ENCODE measurements at places on chromosomes 16 and 17.

GRCh38 chr16:79316004-79316458 is 284.5 kb downstream of the MAF start:
- DNase-seq: no peak

- DNase-seq: peak; percentile 87
Observed at GRCh38 chr17:31318298-31318801, 3.1 kb downstream of the EVI2A start.

DNA sequence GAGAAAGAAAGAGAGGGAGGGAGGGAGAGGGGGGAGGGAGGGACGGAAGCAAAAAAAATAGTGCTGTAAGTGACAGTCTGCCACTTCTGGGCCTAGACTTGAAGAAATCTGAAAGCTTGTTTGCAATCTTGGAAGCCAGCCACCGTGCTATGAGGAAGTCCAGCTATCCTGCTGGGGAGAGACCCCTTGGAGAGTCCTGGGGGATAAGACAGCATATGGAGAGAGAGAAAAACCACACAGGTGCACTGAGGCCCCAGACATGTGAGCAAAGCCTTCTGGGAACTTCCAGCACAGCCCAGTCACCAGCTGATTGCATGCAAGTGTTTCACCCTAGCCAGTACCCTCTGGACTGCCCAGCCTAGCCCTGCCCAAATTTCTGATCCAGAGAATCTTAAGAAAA is 12.6 kb upstream of the ALOX12B start:
- DNase-seq: peak; percentile 27

DNA sequence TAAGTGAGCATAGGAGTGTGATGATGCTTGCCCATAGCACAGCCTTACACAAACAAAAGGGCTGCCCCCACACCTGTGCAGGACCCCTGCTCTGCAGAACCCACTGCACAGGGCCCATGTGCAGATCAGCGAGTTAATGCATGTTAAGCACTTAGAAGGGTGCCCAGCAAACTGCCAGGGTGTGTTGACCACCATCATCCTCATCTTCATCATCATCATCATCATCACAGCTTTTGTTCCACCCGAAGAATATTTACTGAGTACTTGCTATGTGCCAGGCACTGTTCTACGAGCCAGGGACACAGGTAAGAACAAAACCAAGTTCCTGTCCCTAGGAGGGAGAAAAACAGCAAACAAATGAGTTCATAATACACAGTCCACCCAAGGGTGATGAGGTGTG is 11.9 kb downstream of the WFDC1 start:
- no peak for DNase-seq

DNA sequence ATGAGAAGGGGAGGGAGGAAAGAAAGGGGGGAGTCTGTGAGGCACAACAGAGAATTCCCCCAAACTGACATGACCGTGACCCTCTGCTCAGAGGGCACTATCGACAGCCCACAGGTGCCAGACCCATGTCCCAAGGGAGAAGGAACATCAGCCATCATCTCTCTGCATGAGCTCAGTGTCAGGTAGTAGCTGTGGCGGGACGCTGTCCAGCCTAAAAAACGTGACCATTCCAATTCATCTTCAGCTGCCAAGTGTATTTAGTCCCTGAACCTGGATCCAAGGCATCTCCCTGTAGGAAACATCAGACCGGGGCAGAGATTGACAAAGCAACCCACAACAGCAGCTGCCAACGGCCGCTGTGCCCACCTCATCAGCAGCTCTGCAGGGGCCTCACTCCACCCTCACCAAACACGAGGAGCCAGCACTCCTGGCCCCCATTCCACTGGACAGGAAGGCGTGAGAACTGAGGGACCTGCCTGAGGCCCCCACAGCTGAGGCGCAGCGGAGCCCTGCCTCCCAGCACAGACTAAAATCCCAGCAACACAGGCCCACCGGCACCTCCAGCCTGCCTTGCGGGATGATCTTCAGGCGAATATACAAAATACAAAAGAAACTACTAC is 8.6 kb downstream of the TAF1C start:
- DNase-seq: no peak

DNA sequence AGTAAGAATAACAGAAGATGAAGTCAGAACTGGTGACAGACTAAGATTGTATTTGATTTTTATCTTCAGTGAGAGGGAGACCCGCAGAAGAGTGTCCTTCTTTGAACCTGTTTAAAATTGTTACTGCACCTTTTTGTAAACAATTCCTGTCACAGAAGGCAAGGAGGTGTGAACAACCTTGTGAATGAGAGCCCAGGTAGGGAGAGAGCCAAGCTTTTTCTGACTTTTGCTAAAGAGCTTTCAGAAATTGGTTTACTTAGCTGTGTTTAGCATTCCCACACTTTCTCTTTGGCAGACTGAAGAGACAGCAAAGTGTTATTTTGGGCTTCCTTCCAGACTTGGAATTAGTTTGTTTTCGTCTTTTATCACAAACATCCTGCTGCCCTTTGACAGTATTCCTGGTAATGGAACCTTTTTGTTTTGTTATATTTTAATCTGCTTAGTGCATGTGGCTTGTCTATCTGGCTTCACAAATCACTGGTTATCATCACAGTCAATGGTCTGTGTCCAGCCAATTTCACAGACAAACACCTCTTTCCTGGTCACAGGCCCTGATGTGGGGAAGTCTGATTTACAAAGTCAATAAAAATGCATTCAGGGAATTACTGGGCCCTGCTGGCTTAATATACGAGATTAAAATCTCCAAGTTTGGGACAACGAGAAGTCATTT is 85.7 kb upstream of the HS3ST2 start:
- no peak for DNase-seq

DNA sequence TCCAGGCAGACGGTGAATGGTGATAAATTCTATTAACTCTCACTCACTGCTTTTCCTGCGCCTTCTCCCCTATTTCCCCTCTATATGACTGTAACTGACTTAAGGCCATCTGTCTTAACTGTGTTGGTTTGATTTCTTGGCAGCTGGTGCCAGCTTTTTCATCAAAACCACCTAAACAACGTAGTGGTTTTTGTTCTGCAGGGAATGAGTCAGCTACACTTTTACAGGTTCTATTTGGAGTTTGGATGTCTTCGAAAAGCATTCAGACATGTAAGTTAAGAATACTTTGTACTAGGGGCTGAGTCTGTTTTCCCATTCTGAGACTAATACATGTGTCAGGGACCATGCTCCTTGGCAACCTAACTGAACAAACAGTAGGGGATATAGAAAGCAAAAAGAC is 8.5 kb downstream of the REXO5 start:
- no peak for DNase-seq

DNA sequence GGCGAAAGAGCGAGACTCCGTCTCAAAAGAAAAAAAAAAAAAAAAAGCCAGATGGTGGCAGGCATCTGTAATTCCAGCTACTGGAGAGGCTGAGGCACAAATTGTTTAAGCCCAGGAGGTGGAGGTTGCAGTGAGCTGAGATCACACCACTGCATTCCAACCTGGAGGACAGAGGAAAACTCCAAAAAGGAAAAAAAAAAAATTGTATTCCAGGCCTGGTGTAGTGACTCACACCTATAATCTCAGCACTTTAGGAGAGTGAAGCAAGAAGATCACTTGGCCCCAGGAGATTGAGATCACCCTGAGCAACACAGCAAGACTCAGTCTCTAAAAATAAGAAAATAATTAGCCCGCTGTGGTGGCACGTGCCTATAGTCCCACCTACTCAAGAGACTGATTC is 20.1 kb downstream of the HBQ1 start:
- DNase-seq: no peak

DNA sequence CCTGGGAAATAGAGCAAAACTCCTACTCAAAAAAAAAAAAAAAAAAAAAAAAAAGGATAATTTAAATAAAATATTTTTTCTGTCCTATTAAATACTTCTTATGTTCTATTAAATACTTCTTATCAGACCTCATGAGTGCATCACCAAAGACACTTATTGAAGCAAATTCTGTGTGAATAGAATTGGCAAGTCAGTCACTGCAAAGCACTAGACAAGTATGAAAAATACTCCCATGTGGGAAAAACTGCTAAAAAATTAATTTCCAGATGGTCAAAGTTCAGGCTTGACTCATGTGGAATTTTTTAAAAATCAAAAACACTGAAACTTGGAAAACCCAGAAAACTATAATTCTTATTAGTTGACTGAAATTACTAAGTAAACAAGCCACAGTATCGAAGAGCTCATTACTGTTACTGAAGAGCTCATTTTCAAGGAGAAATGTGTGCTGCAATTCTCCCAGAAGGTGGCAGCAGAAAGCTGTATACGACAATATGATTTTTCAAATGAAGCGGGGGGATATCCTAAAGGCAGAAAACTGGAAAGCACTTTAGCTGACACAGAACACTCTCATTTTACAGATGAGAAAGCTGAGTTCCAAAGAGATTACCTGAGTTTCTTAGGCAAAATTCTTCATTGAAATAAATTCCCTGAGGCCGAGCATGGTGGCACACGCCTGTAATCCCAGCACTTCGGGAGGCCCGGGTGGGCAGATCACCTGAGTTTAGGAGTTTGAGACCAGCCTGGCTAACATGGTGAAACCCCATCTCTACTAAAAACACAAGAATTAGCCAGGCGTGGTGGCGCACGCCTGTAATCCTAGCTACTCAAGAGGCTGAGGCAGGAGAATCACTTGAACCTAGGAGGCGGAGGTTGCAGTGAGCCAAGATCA is 15.9 kb upstream of the FBXO47 start:
- peak; percentile 82 for DNase-seq

DNA sequence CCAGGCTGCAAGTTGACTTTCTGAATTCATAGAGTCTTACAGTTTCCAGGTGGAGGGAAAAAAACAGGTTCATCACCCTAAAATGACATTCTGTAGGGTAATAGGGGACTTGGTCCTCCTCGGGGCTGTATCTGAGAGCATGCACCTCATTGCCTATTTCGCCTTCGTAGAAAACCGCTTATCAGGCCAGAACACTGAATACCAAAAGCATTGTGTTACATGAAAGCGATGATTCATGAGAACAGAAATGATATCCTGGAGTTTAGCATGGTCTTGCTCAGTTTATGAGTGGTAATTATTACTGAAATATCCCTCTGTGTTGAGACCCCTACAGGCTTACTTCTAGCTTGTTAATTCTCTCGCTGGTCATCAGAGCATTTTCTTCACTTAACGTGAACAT is 61.4 kb upstream of the ARHGAP44 start:
- no peak for DNase-seq

DNA sequence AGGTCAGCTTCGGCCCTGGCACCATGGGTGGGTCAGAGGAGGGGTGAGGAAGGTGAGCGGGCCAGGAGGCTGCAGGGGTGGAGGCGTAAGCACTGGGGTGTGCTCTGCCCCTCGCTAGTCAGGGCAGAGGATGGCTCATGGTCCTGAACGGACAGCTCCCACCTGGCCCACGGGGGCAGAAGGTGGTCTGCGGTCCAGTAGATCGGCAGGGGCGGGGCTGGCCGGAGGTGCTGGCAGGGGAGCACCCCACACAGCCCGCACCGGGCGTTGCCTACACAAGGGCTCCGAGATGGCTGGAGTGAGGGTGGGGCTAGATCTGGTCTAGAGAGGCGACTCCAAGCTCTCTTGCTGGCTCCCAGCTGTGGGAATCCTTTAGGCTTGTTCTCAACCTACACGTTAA is 8.2 kb downstream of the NPTX1 start:
- no peak for DNase-seq

DNA sequence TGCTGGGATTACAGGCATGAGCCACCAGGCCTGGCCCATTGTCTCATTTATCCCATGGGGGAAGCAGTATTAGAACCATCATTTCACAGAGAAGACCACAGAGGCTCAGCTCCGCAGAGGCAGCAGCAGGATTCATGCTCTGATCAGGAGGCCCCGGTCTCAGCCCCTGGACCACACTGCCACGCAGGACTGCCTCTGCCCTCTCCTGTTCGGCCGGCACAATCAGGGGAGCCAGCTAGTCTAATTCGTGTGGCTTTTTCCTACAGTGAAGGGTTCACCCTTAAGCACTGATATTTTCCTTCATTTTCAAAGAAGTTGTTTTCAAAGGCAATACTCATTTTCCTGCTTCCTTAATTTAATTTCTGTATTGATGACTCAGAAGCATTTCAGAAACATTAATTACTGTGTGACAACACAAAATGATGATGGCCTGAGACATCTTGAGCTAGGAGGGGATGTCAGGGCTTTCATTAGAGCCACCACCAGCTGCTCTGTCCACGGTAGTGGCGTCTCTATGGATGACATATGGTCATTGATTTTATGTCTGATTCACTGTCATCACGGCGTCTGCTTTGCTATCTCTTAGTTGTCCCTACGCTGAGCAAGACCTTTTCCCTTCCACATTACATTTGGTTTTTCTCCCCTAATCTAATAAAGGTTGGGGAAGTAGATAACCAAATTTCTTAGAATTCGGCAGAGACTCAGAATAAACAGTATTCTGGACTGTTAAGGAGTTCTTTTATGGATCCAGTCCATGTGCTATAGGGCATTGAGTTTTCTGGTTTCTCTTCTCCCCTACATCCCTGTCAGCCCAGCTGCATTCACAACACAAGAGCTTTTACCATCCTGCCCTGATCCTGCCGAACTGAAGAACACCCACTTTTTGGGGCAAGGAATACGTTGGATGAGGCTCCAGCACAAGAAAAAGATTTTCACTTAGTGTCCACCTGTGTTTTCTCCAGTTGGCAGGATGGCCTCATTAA is 314.0 kb downstream of the SLC39A11 start:
- DNase-seq: no peak

DNA sequence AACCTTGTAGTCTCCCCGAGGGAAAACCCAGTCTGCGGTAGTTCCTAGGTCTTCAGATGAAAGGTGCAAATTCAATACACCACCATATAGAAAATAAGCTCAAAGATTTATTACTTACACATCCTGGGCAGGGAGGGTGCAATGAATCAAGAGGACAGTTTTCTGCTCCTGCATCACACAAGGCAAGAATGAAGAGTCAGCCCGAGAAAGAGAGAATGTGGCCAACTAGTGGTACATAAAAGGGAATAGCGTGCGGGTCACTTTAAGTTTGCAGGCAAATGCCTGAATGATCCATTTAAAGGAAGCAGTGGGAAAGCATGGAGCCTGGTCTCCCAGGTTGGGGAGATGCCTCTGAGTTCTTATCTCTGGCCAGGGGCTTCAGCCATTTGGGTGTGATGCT is 403.4 kb downstream of the GRIN2A start:
- no peak for DNase-seq

- DNase-seq: no peak
Observed at GRCh38 chr16:12767897-12768296, 35.8 kb downstream of the CPPED1 start.
